Activated CD8-positive, alpha-beta T cell treated with anti-CD3 and anti-CD28 coated beads for 36 hours (primary cell): ENCODE measurements at places on chromosomes 11 and 22.
A peak's percentile ranks its signal among the peaks of the same experiment; 100 is the strongest.

DNA sequence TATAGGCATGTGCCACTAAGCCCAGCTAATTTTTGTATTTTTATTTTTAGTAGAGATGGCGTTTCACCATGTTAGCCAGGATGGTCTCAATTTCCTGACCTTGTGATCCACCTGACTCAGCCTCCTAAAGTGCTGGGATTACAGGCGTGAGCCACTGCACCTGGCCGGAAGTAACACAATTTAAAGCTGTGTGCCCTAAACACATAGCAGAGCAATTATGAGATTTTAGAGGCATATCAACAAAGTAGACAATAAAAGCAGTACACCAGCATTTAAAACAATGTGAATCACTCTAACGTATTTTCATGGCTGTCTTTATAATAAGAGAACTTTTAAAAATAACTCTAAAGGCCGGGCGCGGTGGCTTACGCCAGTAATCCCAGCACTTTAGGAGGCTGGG, 42.4 kb downstream of the PRR14L start:
- DNase-seq, result no peak

- no peak for DNase-seq
Measured at GRCh38 chr11:92678008-92678611, 291.3 kb upstream of the MTNR1B start.

GRCh38 chr22:20571531-20572007, 64.2 kb downstream of the MED15 start:
- peak; percentile 75 for DNase-seq

DNA sequence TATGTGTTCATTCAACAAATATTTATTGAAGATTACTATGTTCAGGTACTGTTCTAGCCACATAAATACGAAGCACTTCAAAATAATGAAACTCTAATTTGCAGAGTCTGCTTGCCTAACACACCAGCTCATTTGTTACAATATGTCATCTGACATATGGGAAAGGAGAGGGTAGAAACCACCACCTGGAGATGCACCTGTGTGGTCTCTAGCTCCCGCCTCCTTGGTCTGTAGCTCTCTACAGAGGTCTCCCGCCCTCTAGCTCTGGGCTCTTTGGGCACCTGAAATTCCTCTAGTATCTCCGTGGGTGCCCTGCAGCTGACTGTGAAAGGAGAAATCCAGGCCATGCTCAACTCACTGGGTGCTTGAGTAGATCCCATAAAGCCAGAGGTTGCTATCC, 51.4 kb upstream of the DBX1 start:
- no peak for DNase-seq

DNA sequence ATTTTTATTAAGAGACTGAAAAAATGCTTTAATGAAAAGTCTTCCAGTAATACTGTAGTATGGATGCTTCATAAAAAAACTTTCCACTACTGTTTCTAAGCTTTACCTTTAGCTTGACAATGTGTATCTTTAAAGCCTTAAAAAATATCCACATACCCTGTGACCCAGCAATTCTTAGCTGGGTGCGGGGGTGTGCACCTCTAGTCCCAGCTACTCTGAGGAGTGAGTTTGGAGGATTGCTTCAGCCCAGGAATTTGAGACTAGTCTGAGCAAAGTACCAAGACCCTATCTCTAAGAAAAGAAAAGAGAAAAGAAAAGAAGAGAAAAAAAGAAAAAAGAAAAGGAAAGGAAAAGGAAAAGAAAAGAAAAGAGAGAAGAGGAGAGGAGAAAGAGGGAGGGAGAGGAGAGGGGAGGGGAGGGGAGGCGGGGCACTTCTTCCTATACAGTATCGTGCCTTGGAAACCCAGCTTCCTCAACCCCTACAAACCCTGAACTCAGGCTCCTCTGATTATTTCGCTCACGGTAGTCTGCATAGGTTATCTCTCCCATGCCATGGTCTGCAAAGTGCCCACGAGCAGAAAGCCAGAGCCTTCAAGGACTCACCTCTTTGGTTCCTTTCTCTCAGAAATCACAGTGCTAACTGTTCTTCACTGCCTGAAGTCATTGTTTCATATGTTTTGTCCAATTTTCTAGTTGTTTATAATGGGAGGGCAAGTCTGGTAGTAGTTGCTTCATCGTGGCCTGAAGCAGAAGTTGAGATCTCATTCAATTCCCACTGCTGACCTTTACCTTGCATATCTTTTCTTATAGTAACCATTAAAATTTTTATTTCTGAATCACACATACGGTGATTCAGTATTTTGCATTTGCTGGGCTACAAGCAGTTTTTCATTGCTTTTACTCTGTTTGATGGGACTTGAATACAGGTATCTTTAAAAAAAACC, 82.2 kb downstream of the FAM83F start:
- no peak for DNase-seq

- no peak for DNase-seq
Measured at GRCh38 chr11:3684129-3684818, 13.1 kb upstream of the CHRNA10 start.

DNA sequence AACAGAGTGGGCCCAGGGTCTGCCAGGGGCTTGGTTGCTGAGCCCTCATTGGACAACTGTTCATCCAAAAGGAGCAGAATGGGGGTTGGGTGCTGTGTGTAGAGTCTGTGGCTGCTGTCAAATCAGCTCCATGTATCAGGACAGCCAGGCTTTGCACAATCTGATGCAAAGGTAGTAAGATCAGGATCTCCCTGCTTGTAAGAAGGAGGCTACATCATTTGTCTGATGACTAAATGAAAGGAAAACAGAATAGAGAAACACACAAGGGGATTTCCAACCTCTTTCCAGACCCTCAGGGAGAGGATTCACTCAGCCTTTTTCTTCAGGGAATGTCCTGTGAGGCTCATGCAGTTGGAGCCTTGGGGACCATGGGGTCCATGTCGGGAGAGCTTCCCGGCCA, 7.2 kb downstream of the MICAL2 start:
- no peak for DNase-seq

DNA sequence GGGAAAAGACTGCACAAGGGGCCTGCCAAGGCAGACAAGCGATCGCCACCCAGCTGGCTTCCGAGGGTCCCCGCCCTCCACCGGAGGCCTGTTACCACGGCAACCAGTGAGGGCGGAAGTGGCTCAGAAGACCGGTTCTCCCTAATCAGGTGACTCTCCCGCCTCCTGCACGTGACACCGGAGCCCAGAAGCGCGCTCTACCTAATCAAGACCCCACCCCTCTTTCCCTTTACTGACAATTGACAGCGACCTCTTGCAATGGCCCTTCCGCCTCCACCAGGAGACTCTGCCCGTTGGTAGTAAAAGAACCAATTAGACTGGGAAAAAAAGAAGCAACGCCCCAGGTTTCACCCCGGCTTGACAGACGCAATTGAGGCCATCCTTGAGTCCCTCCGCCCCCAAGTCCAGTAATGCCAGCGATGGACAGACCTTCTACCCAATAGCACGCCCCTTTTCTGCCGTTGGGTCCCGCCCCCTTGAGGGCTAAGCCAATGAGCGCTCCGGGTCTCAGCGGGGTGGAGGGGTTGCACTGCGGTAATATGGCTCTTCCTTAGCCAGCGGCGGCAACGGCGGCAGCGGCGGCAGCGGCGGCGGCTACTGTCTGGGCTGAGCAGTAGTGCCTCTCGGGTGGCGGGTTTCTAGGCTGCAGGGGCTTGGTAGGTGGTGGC, at the start of gene UVRAG:
Gene UVRAG (plus strand): TSS at position 534 of the 668 bp plus-strand sequence. CDS start 198 bp downstream, outside the sequence.
- DNase-seq, result peak; percentile 98

DNA sequence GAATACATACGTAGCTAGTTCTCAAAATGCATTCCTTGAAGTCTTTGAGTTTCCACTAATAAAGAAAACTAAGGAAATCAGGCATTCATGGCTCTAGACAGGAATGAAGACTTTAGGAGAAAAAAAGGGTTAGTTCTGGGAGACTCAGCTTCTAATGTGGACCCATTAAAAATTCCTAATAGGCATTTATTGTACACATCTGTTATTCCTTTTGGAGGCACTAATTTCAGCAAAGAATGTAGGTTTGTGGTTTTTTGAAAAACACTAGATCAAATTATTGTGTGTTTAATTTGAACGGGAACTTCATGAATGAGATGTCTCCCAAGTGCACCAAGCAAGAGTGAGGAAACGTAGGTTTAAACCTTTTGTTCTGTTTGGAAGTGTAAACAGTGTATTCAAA, 42.7 kb downstream of the PARVA start:
- DNase-seq, result no peak

GRCh38 chr11:64846998-64847666, 2.7 kb upstream of the CDC42BPG start:
- DNase-seq, result peak; percentile 94

GRCh38 chr22:44724859-44725258, 22.9 kb downstream of the PRR5 start:
- no peak for DNase-seq

DNA sequence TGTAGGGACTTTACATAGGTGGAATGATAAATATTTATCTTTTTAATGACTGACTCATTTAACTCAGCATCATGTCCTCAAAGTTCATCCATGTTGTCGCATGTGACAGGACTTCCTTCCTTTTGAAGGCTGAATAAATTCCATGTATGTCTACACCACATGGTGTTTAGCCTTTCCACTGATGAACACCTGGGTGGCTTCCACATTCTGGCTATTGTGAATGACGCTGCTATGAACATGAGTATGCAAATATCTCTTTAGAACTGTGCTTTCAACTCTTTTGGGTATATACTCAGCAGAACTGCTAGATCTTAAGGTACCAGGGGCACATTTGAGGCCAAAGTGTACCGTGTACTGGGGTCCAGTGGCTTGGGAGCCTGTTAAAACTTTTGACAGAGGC, 24.1 kb downstream of the LARGE1 start:
- no peak for DNase-seq
